ENCODE measurements at places on chromosomes 1 and 21.

GRCh38 chr1:177873238-177873637 lies 96.6 kb downstream of the SEC16B start:
- DNase-seq = peak; percentile 94

- peak; percentile 44 for DNase-seq
Observed at GRCh38 chr1:11804666-11805421, 920 bp downstream of the MTHFR start.

DNA sequence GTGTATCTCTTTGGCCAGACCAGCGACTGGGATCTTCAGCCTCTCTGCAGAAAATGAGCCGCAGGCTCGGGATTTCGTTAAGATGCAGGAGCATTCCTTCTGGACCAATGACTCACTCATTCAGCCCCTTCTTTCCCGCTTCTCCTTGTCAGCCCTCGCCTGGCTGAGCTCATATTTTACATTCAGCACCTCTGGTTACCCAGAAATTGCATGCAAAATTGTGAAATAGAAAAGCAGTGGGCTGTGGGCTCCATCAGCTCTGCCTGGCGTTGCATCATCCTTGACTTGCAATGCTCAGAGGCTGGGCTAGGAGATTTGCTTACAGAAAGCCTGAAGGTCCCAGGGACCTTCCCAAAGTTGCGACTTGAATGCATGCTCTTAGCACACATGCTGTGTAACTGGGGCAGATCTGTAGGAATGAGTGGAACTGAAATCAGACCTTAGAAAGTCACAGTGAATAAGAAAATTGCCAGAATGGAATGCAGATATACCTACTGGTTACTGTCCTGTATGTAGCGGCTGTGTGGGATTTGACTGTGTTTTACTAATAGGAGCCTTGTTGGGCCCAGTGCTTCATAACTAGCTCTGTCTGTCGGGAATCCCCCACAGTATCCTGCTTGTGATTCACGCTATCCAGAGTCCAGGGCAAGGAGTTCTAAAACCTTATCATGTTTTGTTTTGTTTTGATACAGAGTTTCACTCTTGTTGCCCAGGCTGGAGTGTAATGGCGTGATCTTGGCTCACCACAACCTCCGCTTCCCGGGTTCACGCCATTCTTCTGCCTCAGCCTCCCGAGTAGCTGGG lies 444.8 kb downstream of the KIF26B start:
- peak; percentile 42 for DNase-seq

GRCh38 chr1:209736490-209737117 lies 19.2 kb upstream of the TRAF3IP3 start:
- no peak for DNase-seq

DNA sequence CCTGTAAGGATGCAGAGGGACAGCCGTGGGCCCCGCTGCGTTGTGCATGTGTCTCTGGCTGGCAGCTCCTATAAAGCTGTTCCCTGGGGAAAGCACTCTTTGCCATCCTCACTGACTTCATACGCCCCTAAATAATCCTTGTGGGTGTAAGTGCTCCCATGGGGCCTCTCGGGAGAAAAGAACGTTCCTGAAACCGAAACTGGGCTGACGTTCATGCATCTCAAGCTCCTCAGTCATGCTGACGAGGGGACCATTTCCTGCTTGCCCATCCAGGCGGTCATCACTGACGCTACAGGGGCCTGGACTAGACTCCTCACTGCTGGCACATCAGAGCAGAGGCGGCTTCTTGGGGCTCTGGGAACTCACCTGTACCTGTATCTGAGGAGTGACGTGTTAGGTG lies 73.1 kb upstream of the USP24 start:
- DNase-seq = no peak

DNA sequence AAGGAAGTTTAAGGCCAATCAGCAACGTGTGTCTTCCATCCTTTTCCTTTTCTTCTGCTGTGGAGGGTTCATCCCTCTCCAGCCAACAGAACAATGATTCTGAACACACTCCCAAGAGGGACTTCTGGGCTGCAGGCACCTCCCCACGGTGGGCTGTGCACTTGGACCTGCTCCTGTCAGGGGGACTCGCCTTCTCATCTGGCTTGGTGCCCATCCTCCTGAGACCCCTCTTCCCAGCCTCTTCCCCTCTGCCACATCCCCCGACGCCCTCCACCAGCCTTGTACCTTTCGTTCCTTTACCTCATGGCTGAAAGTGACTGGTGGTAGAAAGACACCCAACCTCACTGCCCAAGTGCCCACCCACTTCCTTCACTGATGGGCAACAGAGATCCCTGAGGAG lies 26.0 kb upstream of the SLAMF9 start:
- DNase-seq = no peak

GRCh38 chr21:42171091-42172053 lies 47.6 kb upstream of the ABCG1 start:
- DNase-seq = no peak

DNA sequence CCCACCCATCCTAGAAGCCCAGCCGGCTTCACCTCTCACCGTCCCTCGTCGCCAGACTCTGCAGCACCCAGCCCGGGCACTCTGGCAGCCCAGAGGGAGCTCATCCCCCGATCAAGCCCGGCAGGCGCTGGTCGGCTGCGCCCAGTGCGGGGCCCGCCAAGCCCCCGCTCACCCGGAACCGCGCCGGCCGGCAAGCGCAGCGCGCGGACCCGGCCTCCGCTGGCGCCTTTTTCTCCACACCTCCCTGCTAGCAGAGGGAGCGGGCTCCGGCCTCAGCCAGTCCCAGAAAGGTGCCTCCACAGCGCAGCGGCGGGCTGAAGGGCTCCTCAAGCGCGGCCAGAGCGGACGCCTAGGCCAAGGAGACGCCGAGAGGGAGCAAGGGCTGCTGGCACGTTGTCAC lies 2023.3 kb downstream of the NCAM2 start:
- DNase-seq = no peak

- DNase-seq = no peak
Observed at GRCh38 chr1:81588149-81588548, 212.6 kb upstream of the ADGRL2 start.

DNA sequence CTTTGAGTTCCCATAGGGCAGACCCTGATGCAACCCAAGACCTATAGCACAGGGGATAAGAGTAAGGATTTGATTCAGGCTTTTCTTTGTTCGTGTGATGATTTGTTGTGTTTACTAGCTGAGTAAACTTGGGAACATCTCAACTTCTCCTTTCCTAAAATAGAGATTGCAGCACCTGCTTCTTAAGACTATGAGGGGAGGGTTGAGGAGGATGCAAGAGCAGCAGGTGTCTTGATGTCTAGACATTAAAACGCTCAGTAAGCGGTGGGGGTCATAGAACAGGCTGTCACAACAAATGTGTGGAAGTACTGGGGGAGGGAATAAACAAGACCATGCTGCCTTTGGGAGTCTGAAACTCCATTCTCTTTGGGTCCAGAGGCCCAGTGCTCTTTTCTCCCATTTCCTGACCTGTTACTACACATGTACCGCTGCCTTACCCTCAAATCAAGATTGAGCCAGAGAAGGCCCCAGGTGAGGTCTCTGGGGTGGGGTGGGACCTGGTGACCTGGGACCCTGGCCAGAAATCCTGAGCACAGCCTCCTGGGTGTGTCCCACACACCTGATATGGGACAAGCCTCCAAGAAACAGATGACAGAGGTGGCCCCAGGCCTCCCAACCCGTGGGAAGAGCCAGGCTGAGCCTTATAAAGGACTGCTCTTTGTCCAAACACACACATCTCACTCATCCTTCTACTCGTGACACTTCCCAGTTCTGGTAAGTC lies at the start of gene S100A7A:
TSS of gene S100A7A (plus strand) at position 671 of the 721 bp plus-strand sequence. CDS start 1,563 bp downstream, outside the sequence.
- no peak for DNase-seq

Data from LHCN-M2 (cell line).